ENCODE measurements at places on chromosomes 12 and 14. TPM values are rescaled to one million over a fixed set of nuclear protein-coding genes. Genes with fewer than 3 reads are reported as not detected.

The RPL10L gene
- polyA plus RNA-seq = 0.89 TPM

The IAPP gene
- not detected for polyA plus RNA-seq

The MTERF2 gene
- 9.0 TPM for polyA plus RNA-seq

The RNF212B gene
- not detected for polyA plus RNA-seq

The HSPB8 gene
- polyA plus RNA-seq = 2.1 TPM

The CLEC6A gene
- polyA plus RNA-seq = 0.29 TPM

The CIDEB gene
- polyA plus RNA-seq = 8.6 TPM

The RPL36AL gene
- 731 TPM for polyA plus RNA-seq

The GPD1 gene
- 3.0 TPM for polyA plus RNA-seq

The PLEK2 gene
- 51.8 TPM for polyA plus RNA-seq

The KRT82 gene
- polyA plus RNA-seq = 0.03 TPM

The FRMD6 gene
- 6.6 TPM for polyA plus RNA-seq

The TAS2R13 gene
- 0.20 TPM for polyA plus RNA-seq

The ALG10B gene
- 1.2 TPM for polyA plus RNA-seq
